SK-N-SH (cell line): ENCODE measurements at places on chromosomes 3 and 15.

GRCh38 chr3:195186041-195186709, 84.8 kb downstream of the XXYLT1 start:
- no peak for DNase-seq

DNA sequence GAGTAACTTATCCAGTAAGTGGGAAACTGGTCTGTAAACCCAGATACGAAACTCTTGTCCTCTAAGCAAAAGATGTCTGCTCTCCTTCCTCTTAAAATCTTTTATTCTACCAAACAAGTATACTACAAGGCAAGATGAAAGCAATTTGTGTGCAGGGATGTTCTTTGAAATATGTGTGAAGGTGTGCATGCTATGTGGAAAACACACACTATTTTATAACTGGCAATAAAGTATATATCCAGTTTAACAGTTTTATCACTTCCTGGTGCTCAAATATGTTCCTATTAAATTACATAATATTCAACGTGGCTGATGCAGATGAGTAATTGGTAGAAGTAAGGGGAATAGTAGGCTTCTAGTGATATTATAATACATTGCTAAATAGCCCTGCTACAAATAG, 566.5 kb downstream of the ROBO2 start:
- no peak for DNase-seq

DNA sequence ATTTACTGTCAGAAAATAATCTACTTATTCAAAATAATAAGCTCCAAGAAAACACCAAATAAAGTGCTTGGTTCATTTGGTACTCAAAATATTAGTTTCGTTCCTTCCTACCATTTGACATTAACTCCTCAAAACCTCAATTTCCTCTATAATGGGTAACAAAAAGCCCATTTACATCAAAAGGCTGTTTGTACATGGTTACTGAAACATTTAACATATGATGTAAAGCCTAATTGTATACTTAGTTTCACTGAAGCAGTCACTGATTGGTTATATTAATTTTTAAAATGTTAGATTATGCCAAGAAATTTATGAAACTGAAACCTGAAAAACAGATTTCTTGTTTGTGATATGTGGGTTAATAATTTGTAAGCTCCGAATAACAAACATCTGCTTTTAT, 14.7 kb downstream of the XRN1 start:
- DNase-seq, result no peak

- DNase-seq, result no peak
Measured at GRCh38 chr15:98113327-98113726, 152.8 kb downstream of the ARRDC4 start.

GRCh38 chr3:25679166-25679565, 14.5 kb upstream of the TOP2B start:
- peak; percentile 27 for DNase-seq

- DNase-seq, result no peak
Measured at GRCh38 chr3:133162265-133162664, 124.1 kb downstream of the TMEM108 start.

- no peak for DNase-seq
Measured at GRCh38 chr3:119930286-119930685, 148.4 kb downstream of the NR1I2 start.

DNA sequence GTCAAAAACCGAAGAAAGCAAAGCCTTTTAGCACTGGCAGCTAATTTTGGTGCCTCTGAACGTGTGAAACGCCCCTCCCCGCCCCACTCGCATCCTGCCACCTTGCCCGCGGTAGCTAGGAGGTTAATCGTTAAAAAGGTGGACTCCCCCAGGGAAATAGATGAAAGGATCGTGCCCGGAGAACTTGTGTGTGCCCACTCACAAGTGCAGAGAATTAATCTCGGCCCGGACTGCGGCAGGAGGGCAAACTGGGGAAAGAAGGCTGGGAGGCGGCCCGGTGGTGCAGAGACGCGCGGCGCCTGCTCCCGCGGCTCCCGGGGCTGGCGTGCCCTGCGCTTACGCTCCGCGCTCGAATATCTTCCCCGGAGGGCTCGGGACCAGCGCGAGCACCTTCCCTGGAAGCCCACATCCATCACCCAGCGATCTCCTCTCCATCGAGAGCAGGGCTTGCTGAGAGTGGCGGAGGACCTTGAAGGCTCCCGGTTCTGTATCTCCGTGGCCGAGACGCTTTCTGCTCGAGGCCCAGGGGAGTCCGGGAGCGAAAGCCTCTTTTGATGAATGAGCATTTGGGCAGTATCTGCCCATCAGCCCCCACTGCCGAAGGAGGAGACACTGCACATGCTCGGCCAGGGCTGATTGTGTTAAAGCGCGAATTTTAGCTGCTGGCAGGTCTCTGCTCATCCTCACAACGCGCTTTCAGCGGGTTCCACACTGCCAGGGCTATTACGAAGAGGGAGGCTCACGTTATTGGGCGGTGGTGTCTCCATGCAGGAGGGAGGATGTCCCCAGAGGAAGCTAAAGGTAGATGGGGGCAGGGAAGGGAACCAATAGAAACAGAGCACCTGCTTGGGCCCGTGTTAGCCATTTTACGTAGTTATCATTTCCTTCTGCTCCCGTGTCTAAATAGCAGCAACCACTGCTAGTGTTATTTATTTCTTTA, 1.3 kb upstream of the SPTSSB start:
- peak; percentile 74 for DNase-seq

DNA sequence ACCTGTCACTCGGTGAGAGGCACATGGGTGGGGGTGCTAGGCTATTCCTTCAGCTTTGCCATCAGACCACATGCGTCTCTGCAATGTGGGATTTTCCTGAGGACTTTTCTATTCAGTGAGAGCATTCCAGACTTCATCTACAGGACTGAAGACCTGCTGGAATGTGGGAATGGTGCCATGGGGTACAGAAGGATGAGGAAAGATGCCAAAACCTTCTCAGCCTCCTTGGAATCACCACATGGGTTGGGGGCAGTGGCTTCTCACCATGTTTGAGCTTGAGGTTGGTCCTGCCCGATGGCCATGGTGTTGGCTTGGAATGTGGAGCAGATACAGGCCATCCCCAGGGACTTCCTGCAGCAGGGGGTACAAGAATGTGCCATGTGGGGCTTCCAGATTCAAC, 80.9 kb upstream of the KLF13 start:
- DNase-seq, result no peak

DNA sequence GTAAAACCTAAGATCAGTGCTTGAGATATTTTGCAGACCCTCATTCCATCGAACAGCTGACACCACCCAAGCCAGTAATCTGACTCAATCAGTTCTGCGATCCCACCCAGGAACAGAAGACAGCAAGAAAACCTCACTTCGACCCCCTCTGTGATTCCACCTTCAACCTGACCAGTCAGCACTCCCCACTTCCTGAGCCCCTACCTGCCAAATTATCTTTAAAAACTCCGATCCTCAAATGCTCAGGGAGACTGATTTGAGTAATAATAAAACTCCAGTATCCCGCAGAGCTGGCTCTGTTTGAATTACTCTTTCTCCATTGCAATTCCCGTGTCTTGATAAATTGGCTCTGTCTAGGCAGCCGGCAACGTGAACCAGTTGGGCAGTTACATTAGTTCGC, 25.7 kb upstream of the CLDN16 start:
- no peak for DNase-seq

DNA sequence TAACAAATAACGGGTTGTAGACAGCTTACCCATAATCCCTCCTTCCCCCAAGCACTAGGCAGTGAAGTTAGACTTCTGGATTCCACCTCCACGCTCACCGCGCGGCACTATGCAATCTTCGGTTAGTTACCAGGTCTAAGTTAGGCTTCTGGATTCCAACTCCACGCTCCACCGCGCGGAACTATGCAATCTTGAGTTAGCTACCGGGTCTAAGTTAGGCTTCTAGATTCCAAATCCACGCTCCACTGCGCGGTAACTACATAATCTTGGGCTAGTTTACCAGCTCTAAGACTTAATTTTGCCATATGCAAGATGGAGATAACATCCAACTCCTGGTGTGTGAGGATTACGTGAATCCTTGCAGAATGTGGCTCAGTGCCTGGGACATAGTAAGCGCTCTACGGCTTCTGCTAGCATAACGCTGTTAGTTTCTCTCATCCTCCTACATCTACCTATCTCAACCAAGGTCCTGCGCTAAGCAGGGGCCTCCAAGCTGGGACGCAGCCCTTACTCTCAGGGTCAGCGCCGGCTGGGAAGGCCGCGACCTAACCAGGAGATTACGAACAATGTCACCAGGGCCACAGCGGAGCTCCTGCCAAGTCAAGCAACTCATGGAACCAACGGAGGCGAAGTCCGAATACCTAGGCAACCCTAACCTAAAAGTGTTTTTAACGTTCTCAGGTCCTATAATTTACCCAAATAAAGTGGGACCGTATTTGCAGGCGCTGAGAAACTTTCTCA, 497 bp upstream of the RPLP1 start:
- DNase-seq, result peak; percentile 30

GRCh38 chr3:146715170-146715569, 110.0 kb upstream of the PLSCR5 start:
- DNase-seq, result no peak

DNA sequence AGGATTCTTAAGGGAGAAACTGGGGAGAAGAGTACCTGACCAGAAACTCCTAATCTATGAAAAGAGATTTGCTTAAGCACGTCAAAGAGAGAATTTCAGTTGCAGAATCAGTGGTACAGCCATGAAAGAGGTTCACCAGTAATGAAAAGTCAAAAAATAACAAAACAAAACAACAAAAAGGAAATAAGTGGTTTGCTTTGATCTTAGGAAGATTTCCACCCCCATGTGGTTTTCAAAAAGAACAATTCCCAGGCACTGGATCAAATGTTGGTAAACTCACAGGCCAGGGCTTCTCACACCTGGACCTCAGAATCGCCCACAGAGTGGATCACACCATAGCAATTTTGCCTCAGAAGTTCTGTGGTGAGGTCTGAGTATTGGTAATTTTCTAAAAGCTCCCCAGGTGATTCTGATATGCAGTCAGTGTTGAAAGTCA, 67.5 kb downstream of the TMEM39A start:
- DNase-seq, result no peak

DNA sequence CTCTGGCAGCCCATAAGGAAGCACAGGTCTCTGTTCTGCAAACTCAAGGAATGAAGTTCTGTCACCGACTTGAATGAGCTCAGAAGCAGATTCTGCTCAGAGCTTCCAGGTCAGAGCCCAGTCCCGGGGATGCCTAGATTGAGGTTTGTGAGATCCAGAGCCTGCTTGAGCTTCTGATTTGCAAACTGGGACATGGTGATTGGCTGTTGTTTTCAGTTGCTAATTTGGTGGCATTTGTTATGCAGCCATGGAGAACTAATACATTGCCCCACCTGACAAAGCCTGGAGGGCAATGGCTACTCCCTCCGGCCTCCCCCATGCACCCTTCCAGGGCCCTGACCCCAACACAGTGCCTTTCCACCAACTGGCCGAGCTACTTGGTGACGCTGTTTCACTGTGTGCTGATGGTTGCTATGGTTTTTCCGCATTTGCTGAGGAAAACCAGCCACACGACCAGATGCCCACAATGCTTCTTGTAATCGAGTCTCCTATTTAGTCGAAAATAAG, 379.5 kb upstream of the ATP10A start:
- DNase-seq, result no peak

DNA sequence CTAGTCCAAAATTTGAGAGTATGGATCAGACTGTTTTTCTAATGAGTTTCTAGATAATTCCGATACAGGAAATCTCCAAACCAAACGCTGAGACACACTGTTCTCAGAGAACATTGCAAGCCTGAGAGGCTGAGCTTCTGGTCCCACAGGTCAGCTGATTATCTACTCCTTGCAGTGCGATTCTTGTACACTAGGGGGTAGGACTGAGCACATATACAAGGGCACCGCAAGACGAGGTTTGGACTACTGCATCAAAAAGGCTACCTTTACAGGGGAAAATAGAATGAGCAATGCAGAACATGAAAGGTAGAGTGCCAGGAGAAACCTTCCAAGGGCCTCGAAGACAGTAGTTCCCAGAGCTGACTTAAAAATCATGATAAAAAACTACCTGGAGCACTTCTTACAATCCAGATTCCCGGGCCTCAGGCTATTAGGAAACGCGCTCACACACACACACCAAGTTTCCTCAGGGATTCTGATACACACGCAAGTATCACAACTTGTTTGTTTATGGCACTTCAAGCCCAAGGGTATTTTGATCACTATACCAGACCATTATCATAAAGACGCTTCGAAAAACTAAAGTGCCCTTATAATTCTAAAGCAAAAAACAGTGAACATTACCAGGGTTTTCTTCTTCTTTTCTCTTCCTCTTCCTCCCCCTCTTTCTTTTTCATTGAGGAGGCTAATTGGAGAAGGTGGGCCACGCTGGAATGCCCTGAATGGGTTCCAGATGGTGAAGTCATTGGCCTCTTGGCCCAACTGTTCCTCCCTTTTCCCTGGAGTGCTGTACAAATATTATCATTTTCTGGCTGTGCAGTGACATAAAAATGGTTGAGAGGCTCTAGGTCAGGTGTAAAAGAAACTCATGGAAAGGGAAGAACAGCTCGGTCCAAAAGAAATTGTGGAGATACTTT, 61.8 kb downstream of the SLC12A8 start:
- DNase-seq, result peak; percentile 59

- no peak for DNase-seq
Measured at GRCh38 chr3:52931889-52932288, 34.5 kb upstream of the STIMATE start.

DNA sequence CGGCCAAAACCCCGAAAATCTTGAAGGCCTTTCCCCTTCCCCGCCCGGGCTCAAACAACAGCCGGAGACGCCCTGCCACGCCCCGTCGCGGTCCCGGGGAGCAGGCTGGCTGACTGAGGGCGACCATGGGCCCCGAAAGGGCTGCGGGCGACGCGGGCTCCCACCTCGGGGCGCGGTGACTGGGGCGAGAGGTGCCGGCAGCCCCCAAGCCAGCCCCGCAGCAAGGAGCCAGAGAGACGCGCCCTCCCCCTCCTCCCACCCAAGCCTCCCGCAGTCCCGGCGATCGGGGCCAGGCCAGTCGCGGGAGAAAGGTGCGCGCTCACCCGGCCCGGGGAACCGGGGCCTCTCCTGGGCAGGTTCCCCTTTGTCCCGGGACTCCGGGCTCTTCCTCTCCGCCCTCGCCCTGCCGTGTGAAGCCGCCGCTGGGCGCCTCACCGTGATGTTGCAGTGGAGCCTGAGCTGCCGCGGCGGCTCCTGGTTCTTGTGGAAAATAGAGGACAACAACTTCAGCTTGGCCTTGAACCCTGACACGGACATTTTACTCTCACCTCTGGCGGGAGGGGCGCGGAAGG, 30.6 kb upstream of the ZSCAN2 start:
- DNase-seq, result peak; percentile 70

GRCh38 chr3:12489832-12490231, 5.6 kb downstream of the TSEN2 start:
- DNase-seq, result no peak

GRCh38 chr3:50657407-50657806, 17.3 kb upstream of the DOCK3 start:
- no peak for DNase-seq
